T-helper 2 cell treated with Interferon-gamma antibody and Interleukin-4, amounts not matched to agents 100 ng/mL and 5 ng/mL, for 36 hours (primary cell): ENCODE measurements at places on chromosomes 16 and 17. TPM values are rescaled to one million over a fixed set of nuclear protein-coding genes. Genes with fewer than 3 reads are reported as not detected.

The TERB1 gene
- total RNA-seq = 0.11 and 0.25 TPM in 2 replicates

The LRRC37A2 gene
- total RNA-seq = 9.6 and 10.1 TPM in 2 replicates

The ALOX15 gene
- not detected in 2 replicates for total RNA-seq

The ABCA5 gene
- total RNA-seq = 12.9 and 14.5 TPM in 2 replicates

The MPHOSPH6 gene
- 35.3 and 37.0 TPM in 2 replicates for total RNA-seq

The OR1F1 gene
- total RNA-seq = not detected in 2 replicates

The MT1E gene
- 169 and 187 TPM in 2 replicates for total RNA-seq

The ARL5C gene
- not detected in 2 replicates for total RNA-seq

The TM4SF5 gene
- total RNA-seq = not detected in 2 replicates

The PRRT2 gene
- 0.95 and 1.1 TPM in 2 replicates for total RNA-seq

The ANKRD40CL gene
- not detected in 2 replicates for total RNA-seq

The PFAS gene
- 91.7 and 100 TPM in 2 replicates for total RNA-seq

The OR3A3 gene
- not detected in 2 replicates for total RNA-seq

The TPSD1 gene
- total RNA-seq = not detected in 2 replicates

The CCL7 gene
- total RNA-seq = not detected in 2 replicates

The PLD6 gene
- 6.6 and 7.1 TPM in 2 replicates for total RNA-seq

The PLA2G10 gene
- not detected in 2 replicates for total RNA-seq

The WDR45B gene
- total RNA-seq = 33.1 and 34.0 TPM in 2 replicates

The CLDN6 gene
- total RNA-seq = not detected in 2 replicates

The FOXN1 gene
- not detected in 2 replicates for total RNA-seq

The KRTAP3-1 gene
- total RNA-seq = not detected in 2 replicates

The DHRS7C gene
- not detected in 2 replicates for total RNA-seq

The METRNL gene
- total RNA-seq = 8.5 and 10.3 TPM in 2 replicates

The ZDHHC7 gene
- total RNA-seq = 29.5 and 30.6 TPM in 2 replicates

The TNP2 gene
- total RNA-seq = not detected in 2 replicates

The PPP1R27 gene
- not detected in 2 replicates for total RNA-seq

The LGALS9B gene
- 2.0 and 2.2 TPM in 2 replicates for total RNA-seq

The SMPD3 gene
- 3.0 and 4.3 TPM in 2 replicates for total RNA-seq

The NAGPA gene
- total RNA-seq = 13.7 and 14.0 TPM in 2 replicates

The CBFB gene
- total RNA-seq = 235 and 240 TPM in 2 replicates

The RHOT1 gene
- total RNA-seq = 24.9 and 26.1 TPM in 2 replicates

The ZDHHC1 gene
- total RNA-seq = 0.36 and 0.48 TPM in 2 replicates

The ST6GALNAC2 gene
- total RNA-seq = not detected in 2 replicates

The GP1BA gene
- not detected in 2 replicates for total RNA-seq

The CFAP97D1 gene
- total RNA-seq = not detected in 2 replicates

The EVPL gene
- 0.02 and 0.16 TPM in 2 replicates for total RNA-seq

The OVCA2 gene
- 38.2 and 42.1 TPM in 2 replicates for total RNA-seq

The PRAC2 gene
- total RNA-seq = not detected in 2 replicates

The SEPTIN1 gene
- 320 and 326 TPM in 2 replicates for total RNA-seq

The RTN4RL1 gene
- total RNA-seq = 0.61 and 0.64 TPM in 2 replicates

The SDR42E1 gene
- total RNA-seq = 6.1 and 7.3 TPM in 2 replicates

The HSD17B1 gene
- total RNA-seq = 0.77 and 1.1 TPM in 2 replicates

The TMEM92 gene
- total RNA-seq = 0.30 and 0.59 TPM in 2 replicates

The STX8 gene
- 64.2 and 70.9 TPM in 2 replicates for total RNA-seq

The TMEM98 gene
- total RNA-seq = 10.5 and 12.2 TPM in 2 replicates

The ADAP2 gene
- 0.91 and 1.3 TPM in 2 replicates for total RNA-seq
